ENCODE measurements at places on chromosomes 3 and 15. TPM values are rescaled to one million over a fixed set of nuclear protein-coding genes. Genes with fewer than 3 reads are reported as not detected.

MESP1 gene
- total RNA-seq: 0.46 TPM

AQP9 gene
- total RNA-seq: not detected

DNAH12 gene
- total RNA-seq: 0.04 TPM

DZIP3 gene
- total RNA-seq: 4.7 TPM

SLC24A5 gene
- not detected for total RNA-seq
